ENCODE measurements at places on chromosomes 12 and 14.

- no peak for DNase-seq
Observed at GRCh38 chr14:101947577-101947903, 16.8 kb upstream of the DYNC1H1 start.

- DNase-seq, result no peak
Observed at GRCh38 chr12:11771895-11772502, 122.5 kb downstream of the ETV6 start.

GRCh38 chr12:1841586-1842182, 21.3 kb downstream of the LRTM2 start:
- no peak for DNase-seq

DNA sequence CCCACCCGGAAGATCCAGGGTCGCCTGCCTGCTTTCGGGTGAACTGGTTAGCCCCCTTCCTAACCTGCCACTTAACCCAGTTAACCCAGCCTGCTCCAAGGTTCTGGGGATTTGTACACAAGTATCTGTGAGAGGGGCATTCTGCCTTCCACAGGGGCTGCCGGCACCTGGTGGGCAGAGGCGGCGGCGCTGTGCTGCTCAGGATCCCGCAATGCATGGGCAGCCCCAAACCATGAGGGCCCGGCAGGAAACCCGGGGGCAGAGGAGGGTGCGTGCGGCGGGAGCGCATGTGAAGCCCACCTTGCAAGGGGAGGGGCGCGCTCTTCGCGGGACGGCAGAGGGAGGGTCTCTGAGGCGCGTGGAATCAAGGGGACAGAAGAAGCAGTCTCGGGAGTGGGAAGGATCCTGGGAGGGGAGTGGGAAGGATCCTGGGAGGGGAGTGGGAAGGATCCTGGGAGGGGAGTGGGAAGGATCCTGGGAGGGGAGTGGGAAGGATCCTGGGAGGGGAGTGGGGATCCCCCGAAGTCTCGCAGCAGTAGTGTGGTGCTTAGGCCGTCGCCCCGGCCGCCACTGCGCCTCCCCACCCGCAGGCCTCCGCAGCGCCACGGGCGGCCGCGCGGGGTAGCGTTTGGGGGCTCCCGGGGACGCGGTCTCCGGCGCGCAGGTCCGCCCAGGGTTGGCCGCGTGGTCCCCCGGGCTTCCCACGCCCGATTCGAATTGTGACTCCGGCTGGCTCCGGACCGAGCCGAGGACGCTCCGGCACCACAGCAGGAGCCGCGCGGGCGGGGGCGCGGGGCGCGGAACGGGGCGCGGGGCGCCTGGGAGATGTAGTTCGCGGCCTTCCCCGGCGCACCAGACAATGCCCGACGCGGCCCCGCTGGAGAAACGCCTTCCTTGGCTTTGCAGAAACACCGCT, 4.9 kb upstream of the MTA1 start:
- DNase-seq, result peak; percentile 32

DNA sequence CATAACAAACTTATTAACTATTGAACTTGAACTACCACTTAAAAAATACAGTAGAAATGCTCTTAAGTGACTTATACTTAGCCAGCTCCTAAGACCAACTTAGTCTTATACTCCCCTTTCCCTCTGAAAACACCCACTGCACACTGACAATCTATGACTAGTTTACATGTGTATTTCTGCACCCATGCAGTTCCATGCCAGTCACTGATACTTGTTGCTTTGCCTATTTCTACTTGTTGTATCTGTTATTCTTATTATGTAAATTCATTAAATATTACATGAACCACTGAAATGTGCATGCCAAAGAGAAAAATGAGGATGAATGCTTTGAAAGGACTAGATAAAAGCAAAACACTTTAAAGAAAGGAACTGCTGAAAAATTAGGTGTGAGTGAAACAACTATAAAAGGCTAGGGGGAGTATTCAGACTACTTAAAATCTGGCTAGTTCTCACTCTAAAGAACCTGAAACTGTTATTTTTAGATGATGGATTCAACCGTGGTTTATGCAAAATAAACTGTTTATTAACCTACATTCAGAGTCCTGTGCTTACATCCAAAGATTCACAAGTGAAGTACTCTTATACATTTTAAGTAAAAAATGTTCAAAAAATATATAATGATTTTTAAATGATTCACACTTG, 74.7 kb downstream of the RPS6KA5 start:
- DNase-seq, result no peak

- DNase-seq, result no peak
Observed at GRCh38 chr14:77562681-77563080, 53.8 kb downstream of the SPTLC2 start.

GRCh38 chr12:92550661-92551060, 152.1 kb upstream of the PLEKHG7 start:
- no peak for DNase-seq

DNA sequence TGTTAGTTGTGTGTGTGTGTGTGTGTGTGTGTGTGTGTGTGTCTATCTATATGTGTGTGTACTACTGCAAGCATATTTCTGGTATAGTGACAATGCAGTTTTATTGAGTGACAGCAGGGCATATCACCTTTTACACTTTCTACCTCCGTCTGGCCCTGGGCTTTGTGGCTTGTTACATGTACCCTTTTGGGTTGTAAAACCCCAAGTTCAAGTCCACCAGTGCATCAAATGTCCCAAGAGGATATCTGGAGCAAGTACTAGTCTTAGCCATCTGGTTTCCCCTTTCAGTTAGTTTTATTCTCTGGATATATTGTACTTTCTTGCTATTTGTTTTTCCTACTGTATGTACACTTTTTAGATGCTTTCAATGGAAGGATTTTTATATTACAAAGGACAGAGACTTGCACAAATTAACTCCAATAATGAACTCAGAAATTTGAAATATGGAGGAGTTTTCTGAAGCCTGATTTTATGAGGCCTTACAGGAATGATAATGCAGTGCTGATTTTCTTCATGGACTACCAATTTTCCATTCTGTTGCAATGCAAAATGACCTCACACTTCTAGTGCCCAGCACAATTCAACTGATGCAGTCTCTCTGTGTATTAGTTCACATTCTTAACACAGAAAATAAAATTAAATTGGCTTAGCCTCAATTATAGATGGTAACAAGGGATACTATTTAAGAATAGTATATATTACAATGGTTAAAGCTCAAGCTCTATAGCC, 29.1 kb downstream of the SLC16A7 start:
- DNase-seq, result no peak

GRCh38 chr14:99315197-99315596, 43.2 kb upstream of the BCL11B start:
- DNase-seq, result no peak

- DNase-seq, result no peak
Observed at GRCh38 chr12:115667116-115667515, 610.4 kb downstream of the MED13L start.

- DNase-seq, result no peak
Observed at GRCh38 chr14:26410189-26410685, 187.6 kb downstream of the NOVA1 start.

DNA sequence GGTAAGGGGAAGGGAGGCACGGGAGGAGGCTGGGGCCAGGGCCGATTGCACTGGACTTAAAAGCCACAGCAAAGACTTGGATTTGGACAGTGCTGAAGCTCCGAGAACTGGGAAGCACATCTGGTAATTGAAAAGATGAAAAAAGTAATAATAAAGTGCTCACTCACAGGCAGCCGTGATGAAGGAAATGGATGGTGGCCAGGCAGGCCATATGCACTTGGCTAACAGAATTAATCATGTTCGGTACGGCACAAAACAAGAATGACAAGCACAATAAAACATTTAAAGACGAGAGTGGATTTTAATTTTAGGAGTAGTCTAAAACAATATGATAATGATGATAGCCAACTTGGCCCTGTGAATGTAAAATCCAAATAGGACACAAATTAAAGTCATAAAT, 154.3 kb downstream of the VRK1 start:
- DNase-seq, result no peak

GRCh38 chr14:100566586-100566985, 20.6 kb downstream of the BEGAIN start:
- DNase-seq, result no peak

GRCh38 chr14:67395876-67396189, 16.1 kb downstream of the PLEK2 start:
- DNase-seq, result no peak

- no peak for DNase-seq
Observed at GRCh38 chr14:61811882-61812346, 49.7 kb downstream of the SNAPC1 start.

- no peak for DNase-seq
Observed at GRCh38 chr14:73153272-73153671, 17.0 kb downstream of the PSEN1 start.

Data from NAMALWA (cell line).